ENCODE measurements at places on chromosomes 12 and 14. TPM values are rescaled to one million over a fixed set of nuclear protein-coding genes. Genes with fewer than 3 reads are reported as not detected.

DNA sequence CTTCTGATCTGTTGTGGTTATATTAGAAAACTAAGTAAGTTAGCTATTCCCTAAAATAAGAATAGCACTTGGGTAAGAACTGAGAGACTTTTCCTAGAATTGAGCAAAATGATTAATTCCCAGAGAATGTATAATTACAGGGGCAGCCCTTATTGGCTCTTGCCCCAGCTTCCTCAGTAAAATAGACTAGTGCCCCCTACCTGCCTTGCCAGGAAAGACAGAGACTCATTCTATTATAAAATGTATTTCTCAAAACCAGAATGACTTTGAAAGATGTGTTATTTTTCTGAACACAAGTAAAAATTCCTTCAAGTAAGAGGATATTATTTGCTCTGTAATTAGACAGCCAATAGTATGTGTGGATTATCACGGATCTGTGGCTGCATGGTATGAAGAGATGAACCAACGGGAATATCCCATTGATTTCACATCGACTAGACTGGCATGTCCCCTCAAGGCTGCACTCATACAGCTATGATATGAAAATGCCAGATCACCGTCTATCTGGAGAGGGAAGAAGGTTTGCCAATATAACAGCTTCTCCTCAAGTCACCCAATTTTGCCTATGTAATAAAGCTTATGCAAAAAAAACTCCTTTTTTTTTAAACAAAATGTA lies 7.4 kb upstream of the GLRX5 start:
- DNase-seq, result no peak
- H3K27ac ChIP-seq, result peak overlapping the region; percentile 58
- H3K4me3 ChIP-seq, result peak overlapping the region; percentile 4
- peaks cover 7% of the 10 kb centered on the region for H3K36me3 ChIP-seq

DNA sequence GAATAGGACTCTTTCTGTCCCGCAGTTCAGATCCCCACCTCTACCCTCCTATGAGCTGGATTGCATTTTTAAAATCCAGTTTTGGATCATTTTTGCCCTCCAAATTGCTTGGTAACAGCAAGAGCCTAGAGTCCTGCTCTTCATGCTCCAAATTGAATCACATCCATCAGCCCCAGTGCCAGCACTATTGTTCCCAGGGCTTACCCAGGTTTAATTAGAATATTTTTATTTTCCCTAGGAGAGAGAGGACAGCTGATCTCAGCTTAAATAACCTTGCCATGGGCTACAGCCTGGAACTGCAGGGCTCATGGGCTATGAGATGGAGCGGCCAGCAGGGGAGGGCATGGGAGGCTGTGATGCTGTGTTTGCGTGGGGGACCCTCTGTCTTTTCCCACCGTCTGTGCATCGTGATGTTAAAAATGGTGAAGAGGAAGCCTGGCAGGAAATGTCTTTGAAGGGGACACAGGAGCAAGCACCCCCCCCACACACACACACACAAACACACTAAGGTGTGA lies 59.4 kb upstream of the WSCD2 start:
- H3K27ac ChIP-seq, result no peak overlapping the region
- H3K4me1 ChIP-seq, result no peaks in the 10 kb centered on the region
- H3K4me3 ChIP-seq, result no peak overlapping the region
- no peak for DNase-seq

DNA sequence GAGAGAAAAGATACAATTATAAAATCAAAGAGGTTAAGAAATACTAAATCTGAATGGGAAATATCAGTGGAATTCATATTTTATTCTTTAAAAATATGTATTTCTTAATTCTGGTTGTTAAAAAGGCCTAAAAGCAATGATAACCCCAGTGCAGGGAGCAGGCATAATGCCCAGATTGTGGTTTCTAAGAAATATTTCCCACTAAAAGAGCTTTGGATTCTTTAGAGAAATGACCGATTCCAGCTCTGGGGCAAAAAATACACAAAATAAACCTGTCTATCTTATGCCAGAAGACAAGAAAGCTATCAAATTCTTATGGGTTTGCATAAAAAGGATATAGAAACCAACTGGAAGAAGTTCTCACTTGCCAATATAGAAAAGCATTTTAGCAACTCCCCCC lies 71.6 kb downstream of the PDE6H start:
- no peak overlapping the region for H3K4me3 ChIP-seq
- H3K27me3 ChIP-seq, result peaks cover 6% of the 10 kb centered on the region
- peaks cover 1% of the 10 kb centered on the region for H3K36me3 ChIP-seq
- H3K27ac ChIP-seq, result no peak overlapping the region
- no peak for DNase-seq
- no peaks in the 10 kb centered on the region for H3K4me1 ChIP-seq

- peak within 1 kb of the TSS; percentile 84 for H3K4me3 ChIP-seq
- H3K27ac ChIP-seq, result peak within 1 kb of the TSS; percentile 99
These were observed at the start of gene PSMB5 for GRCh38 chr14:23034498-23035302. Gene PSMB5, minus strand, starts transcription at chr14:23034900. Its CDS starts 19 bp downstream, at chr14:23034881.

SLC38A1 gene
- total RNA-seq, result 207 TPM

APOF gene
- total RNA-seq, result not detected

All from activated naive CD8-positive, alpha-beta T cell treated with anti-CD3 and anti-CD28 coated beads, Interleukin-2, amount 10 ng/mL, durations not matched to agents 7 days and 5 days (primary cell).